ENCODE measurements at places on chromosomes 13 and 19.

DNA sequence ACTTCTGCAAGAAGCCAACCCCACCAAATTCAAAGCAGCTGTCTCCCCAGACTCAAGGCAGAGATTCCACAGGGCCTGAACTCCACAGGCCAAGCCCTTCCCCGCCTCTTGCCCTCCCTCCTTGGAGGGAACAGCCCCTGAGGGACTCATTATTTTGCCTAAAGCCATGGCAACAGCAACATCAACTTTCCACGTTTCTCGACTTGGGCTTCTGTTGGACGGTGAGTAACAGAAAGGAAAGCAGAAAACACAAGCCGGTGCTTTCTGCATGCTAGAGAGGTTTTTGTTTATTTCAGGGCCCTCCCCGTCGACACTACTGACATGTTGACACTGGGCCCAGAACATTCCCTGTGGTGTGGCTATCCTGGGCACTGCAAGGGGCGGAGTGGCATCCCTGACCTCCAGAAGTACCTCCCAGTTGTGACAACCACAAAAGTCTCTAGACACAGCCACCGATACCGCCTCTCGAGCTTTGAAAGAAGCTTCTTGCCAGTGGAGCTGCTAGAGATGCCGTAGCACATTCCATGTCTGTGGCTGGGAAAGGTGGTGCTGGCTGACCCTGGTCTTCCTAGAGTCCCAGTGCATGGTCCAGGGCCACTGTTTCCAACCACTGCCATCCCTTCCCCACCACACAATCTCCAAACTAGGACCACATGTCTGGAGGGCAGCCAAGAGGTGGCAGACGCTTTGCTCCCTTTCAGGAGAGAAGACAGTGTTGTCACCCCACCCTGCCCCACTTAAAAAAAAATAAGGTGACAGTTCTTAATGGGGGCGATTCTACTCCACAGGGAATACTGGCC, 12.8 kb downstream of the CAPS start:
- no peak for DNase-seq

DNA sequence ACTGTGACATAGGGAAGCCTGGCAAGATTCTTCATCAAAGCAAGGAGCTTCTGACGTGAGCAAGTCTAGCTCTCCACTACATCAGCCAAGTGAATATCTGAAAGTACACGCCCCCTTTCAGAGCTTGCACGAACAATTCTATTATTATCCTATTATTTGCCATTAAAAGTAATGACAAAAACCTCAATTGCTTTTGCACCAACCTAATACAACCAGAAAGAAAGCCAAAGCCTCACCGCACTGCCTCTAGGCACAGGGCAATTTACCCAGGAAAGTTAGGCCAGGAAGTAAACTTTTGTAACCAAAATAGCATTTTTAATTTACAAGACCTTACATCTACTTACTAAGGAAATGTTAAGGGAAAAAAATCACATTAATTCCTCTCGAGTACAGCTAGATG, 41.2 kb downstream of the LATS2 start:
- DNase-seq, result peak; percentile 10

- no peak for DNase-seq
Observed at GRCh38 chr13:108700422-108701170, 71.2 kb downstream of the MYO16 start.

DNA sequence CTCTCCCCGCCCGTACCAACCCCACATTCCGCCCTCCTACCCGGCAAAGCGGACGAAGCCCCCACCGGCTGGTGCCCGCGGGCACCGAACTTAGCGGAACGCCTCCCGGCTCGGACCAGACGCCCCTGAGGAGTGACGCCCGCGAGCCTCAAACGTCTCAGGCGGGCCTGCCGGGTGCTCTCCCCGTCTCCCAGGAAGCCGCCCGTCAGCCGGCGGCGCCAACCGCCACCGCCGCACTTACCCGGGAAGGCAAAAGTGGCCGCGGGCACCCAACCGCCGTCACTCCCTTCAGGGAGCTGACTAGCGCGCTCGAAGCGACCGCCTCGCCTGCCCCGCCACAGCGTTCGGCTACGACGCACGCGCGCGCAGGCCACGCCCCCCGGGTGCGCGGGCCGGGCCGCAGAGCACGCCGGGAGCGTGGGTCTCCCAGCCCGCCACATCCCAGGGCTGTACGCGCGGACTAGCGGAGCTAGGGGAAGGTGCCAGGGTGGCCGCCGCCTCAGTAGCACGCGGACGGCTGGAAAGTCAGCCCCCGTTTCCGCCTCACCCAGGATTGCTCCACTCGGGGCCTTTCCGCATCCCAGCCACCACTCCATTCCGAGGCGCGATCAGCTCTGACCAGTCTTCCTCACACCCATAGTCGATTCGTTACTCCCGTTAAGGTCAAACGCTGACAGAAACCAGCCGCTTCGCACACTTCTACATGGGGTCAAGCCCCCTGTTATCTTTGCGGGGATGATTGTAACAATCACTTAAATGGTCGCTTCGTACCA, at the start of gene TEX30:
Gene TEX30, minus strand, starts transcription at position 346 of the 773 bp plus-strand sequence. CDS start 3,760 bp downstream, outside the sequence.
- DNase-seq, result peak; percentile 93

- peak; percentile 74 for DNase-seq
Observed at GRCh38 chr13:113458253-113459065, 5.2 kb upstream of the ADPRHL1 start.

DNA sequence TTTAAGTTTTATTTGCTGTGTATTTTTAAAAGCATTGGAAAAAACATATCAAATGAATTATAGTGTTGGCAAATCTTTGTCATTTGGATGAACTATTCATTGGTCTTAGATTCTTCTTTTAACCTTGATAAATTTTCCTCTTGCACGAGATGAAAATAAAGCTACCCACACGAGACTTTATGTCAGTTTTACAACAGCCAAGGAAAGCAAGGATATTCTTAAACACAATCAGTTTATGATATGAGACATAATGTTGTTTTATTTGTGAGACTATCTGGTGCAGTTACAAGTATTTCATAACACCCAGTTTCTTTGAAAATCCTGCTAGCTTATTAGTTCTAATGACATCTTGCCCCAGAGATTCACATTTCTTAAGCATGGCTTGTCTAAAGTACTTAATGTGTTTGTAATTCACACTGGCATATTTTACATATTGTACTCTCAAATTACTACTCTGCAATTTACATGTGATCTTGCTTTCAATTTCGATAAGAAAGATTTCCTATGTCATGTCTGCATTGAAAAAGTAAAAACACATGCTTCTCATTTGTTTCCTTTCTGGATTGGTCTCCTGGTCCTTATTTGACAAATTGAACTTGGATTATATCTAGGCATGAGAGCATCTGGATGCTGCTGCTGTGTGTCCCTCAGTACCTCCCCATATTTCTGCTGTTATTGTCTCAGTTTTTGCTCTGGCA, 955.5 kb upstream of the PCDH9 start:
- DNase-seq, result no peak

GRCh38 chr19:51571599-51571998, 516 bp downstream of the ZNF175 start:
- DNase-seq, result no peak

DNA sequence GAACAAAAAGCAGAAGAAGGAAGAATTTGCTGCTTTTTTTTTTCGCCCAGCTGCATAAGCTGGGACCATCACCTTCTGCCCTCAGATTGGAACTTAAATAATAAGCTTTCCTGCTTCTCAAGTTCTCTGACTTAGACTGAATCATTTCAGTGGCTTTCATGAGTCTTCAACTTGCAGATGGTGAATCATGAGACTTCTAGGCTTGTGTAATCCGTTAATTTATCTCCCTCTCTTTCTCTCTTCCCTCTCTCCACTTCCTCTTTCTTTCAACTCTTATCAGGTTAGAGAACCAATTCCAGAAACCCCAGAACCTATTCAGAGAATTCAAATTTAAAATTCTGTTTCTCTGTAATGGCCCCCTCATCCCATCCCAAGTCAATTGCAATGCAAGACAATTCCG, 1153.7 kb downstream of the PCDH9 start:
- no peak for DNase-seq

DNA sequence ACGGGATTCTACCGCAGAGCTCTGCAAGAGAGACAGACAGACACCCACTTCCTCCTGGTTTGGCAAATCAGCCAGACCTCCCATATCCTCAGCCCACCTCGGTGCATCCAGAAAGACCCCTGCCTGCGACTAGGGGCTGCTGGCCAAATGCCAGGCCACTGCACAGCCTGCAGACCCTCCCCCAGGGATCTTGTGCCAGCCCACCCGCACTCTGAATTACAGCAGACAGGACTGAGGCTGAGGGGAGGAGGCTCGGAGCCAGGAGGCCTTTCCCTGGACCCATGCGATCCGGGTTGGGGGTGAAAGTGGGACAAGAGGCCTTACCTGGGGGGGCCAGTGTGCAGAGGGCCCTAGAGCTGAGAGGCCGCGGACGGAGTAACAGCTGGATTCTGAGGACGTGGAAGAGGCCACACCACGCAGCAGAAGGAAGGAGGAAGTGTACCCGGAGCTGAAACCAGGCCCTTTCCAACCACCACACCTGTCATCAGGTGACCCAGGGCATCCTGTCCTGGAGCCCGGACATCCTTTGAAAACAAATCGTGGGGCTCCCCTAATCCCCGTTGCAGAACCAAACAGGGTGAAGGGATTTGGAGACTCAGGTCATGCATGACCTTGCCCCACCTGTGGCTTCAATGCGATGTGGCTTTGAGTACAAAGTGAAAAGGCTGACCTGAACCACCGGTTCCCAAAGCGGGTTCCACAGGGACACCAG, 993 bp downstream of the FUT6 start:
- DNase-seq, result no peak

DNA sequence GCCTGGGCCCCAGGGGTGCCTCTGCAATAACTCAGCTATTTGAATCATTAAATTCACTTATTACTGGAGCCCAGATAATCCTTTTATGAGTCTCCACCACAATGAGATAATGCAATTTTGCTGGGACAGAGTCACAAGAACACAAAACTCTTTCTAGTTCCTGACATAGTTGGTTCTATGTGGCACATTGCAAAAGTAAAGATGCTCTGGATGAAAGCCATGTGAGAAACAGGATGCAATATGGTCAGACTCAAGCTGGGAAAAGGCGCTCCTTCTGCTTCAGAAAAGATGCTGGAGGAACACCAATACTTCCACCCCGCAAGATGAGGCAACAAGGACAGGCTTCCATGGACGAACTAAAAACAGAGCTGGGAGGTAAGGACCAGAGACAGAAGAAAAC, 5.7 kb downstream of the ANKRD27 start:
- DNase-seq, result no peak

DNA sequence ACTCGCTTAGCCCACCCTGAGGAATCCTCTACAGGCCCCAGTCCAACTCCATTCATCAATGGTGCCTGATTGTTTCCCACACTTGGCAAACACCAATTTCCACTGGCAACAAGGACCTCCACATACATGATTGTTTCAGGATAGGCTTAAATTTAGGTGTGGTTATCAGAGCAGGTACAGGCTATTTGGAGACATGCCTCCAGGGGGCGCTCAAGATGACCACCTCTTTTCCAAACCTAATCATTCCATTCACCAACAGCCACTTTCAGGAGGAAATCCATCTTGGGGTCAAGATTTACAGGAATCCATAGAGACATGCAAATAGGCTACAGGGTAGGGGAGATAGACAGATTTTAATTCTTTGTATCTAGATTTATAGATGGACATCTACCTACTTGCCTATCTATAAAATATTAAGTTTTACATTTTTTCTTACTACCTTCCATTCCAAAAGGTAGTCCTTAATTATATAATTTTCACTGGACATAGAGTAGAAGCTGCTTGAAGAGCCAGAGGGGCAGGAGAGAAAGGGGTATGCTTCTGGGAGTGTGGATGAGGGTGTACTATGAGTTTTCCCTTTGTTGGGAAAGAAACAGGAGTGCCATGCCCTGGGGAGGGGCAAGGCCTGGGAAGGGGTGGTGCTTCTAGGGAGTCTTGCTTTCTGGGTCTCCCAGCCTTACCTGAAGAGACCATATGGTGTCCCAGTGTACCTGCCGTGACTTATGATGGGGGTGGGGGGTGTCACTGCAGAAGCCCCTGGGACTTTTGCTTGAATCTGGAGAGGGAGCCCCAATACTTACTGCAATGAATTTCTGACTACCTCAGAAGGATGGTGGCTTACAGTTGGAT, 14.1 kb upstream of the PCDH8 start:
- peak; percentile 91 for DNase-seq

- DNase-seq, result peak; percentile 17
Observed at GRCh38 chr19:30335306-30335886, 36.8 kb upstream of the ZNF536 start.

DNA sequence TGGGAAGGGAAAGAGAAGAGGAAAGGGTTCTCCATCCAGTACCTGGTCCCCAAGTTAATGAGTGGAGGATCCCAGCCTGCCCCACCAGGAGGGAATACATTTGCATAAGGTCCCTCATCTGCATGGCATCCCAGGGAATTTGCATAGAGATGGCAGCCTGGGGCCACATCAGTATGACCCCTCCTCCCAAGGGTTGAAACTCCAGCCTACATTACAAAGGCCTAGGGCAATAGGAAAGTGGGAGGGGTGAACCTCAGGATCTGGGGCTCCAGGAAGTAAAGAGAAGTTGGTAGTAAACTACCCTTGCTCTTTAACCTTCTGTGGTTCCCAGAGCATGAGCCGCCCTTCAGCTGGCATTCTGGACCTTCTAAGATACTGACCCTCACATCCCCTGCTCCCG, 6.8 kb upstream of the NECTIN2 start:
- DNase-seq, result peak; percentile 62

DNA sequence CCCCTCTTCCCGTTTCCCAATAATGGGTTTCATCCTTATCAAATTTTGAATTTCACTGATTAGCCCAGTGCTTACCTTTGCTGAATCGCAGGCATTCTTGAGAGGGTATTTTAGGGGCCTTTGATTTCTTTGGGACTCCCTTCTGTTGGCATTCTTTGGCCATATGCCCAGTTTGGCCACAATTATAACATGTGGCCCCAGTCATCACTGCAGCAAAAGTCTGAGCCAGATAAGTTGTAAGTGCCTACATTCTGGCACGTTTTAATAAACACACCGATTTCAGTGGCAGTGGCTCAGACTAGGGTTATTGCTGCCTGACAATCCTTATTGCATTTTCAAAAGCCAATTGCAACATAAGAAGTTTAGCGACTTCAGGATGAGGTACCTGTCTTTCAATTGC, 41.4 kb downstream of the ZNF726 start:
- DNase-seq, result no peak

DNA sequence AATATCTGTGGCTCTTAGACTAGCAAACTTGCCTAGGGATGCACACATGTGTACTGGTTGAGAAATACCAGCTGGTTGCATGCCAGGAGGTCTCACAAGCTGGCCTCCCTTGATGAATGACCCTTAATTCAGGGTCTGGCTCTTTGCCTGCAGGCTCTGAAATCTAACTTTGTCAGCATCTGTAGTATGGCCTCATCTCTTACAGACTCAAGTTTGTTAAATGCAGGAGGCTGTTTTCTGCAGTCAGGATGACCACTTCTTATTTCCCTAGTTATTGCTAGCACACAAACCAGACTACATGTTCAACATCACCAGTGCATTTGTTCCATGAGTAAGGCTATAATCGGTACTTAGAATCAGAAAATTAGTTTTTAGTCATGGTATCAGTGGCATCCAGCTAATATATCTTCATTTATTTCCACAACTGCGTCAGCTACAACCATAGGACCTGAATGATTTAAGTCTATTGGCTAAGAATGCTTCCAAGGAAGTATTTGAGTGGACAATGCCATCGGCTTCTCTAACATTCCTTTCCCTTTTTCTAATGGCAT, 23.3 kb upstream of the POSTN start:
- DNase-seq, result no peak
